Activated CD4-positive, alpha-beta memory T cell treated with anti-CD3 and anti-CD28 coated beads for 36 hours (primary cell): ENCODE measurements at places on chromosomes 4 and X. TPM values are rescaled to one million over a fixed set of nuclear protein-coding genes. Genes with fewer than 3 reads are reported as not detected.

GRCh38 chr4:113050371-113050755 is 910 bp downstream of the ANK2 start:
- DNase-seq = no peak

GRCh38 chrX:64975989-64976672 is at the start of gene ZC4H2:
Gene ZC4H2 (minus strand): TSS chrX:64976450. CDS start chrX:64976377, 73 bp downstream.
- DNase-seq = peak; percentile 79

DNA sequence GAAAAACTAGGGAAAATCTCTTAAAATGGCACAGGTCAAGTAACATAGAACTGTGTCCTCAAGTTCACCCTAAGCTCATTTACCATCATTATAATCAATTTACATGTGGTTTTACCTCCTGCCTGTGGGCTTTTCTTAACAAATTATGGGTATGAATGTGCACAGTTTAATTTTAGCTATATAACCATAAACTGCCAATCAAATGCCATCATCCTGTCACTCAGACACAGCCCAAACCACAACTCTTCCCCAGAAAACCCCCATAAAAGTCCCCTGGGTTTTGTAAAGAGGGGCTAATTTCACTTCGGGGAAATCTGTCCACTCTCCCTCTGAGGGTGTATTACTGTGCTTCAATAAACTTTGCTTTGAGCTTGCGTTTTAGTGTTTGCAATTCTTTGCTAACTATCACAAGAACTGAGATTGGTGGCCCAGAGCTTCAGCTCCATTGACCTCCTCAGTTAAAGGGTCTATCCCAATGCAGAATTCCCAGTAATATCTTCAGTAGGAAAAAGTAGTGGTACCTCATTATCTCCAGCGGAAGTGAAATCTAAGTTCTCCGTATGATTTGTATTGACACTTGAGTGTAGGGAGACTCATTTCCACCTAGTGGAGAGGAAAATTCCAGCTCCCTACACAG is 394.6 kb downstream of the SPOCK3 start:
- no peak for DNase-seq

- DNase-seq = no peak
Measured at GRCh38 chr4:138775890-138776289, 239.7 kb upstream of the NOCT start.

DNA sequence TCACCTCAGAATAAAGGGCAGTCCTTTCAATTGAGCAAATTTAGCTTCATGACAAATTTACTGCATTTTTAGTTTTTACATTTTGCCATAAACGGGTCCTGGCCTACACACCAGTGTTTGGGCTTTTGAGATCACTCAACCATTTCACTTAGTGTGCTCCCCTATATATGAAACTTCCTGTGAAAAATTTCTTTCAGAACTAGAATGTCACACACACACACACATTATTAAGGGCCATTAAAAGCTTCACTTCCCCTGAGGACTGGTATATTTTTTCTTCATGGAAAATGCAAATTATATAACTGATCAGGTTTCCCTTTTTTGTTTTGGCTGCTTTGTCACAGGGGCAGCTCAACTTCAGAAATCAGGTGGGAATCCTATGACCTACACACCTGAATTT is 206.5 kb downstream of the ENOX2 start:
- no peak for DNase-seq

DNA sequence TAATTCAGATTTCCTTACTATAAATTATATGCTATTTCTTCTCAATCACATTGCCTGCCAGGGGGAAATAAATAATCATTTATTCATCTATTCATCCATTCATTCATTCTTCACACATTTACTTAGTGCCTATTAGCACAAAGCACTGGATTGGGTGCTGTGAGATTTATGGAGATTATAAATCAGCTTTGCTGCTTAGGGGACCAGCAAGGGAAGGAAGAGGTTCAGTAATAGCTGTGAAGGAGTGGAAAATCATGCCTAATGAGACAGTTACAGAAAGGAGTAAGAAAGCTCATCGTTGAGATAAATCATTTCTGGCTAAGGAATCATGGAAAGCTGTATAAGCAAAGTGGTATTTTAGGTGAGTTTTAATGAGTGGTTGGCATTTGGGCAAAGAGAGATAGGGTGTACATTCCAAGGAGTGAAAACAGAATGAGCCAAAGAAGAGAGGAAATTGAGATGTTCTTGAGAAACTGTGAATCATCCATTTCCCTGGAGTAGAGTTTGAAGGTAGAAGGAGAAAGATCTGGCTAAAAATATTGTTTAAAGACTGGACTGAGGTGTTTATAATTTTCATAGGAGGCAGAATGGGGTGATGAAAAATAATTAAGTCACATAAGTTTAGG is 9.6 kb downstream of the ARSJ start:
- no peak for DNase-seq

DNA sequence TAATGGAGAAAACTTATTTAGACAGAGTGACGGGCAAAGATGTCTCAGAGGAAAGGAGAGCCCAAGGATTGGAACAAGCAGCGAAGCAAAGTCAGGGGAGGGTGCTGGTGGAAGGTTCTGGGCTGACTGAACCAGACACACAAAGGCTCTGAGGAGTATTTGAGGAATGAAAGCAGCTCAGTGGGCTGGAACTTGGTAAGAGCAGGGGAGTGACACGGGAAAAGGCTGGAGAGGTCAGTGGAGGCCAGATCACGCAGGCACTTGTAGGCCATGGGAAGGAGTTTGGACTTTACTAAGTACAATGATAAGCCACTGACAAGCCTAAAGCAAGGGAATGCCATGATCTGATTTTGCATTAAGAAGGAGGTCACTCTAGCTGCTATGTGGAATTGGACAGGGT is 71.4 kb downstream of the TSC22D3 start:
- no peak for DNase-seq

DNA sequence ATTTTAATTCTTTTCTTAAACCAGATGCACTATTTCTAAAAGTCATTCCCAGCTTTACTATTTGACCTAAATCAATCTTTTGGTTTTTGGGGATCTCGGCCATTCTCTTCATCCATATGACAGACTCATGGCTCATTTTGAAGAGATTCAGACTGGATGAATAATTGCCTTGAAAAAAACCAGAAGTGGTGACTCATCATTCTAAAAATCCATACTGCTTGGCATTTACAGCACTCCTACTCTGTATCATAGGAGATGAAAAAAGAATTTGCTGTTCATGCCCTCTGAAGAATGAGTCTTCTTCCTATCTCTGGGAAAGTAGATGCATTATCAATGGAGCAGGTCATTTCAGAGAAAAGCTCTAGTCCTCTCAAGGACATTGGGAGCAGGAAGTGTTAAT is 220.5 kb upstream of the RPS6KA3 start:
- DNase-seq = no peak

GRCh38 chr4:108762559-108763225 is at the start of gene ETNPPL:
Gene ETNPPL (minus strand): TSS chr4:108763053. CDS start chr4:108762898, 155 bp downstream.
- DNase-seq = peak; percentile 28

DNA sequence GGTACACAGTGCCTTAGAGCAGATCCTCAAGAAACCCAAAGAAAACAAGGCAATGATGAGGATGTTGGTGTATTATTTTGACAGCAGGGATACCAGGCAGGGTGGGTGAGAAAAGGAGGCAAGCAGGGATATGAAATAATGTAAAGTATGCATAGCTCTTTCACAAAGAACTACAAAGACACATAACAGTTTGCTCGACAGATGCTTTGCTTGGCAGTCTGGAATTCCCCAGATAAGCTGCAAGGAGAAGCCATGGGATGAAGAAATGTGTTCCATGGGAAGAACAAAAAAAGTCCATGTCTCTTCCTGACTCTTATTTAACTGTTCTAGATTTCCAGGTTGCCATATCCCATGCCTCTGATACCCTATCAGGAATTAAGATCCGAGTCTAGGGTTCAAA is 75.4 kb downstream of the FAM13A start:
- DNase-seq = no peak

Gene GUCY1A1
- total RNA-seq = not detected

Gene RPS6KA3
- total RNA-seq = 52.0 TPM

Gene SERTM2
- total RNA-seq = not detected

Gene CSAG1
- not detected for total RNA-seq

Gene UBL4A
- 49.5 TPM for total RNA-seq

Gene CXCR3
- total RNA-seq = 31.1 TPM

Gene ENPEP
- not detected for total RNA-seq
